ENCODE measurements at places on chromosomes 11 and 22. TPM values are rescaled to one million over a fixed set of nuclear protein-coding genes. Genes with fewer than 3 reads are reported as not detected.
A peak's percentile ranks its signal among the peaks of the same experiment; 100 is the strongest.

The MS4A7 gene
- not detected for total RNA-seq

The SAA1 gene
- total RNA-seq: not detected

The GRIK4 gene
- total RNA-seq: 0.68 TPM

GRCh38 chr22:22614065-22614464, 30.3 kb upstream of the GGTLC2 start:
- H3K27ac ChIP-seq: no peak overlapping the region
- no peak for DNase-seq
- no peaks in the 10 kb centered on the region for H3K4me1 ChIP-seq
- no peaks in the 10 kb centered on the region for H3K36me3 ChIP-seq

- DNase-seq: peak; percentile 75
- peaks cover 3% of the 10 kb centered on the region for H3K4me1 ChIP-seq
- no peaks in the 10 kb centered on the region for H3K36me3 ChIP-seq
- no peaks in the 10 kb centered on the region for H3K27me3 ChIP-seq
Measured at GRCh38 chr22:39622881-39623367, 52.4 kb downstream of the CACNA1I start.

GRCh38 chr11:2357246-2357645, 19.9 kb upstream of the CD81 start:
- H3K27ac ChIP-seq: no peak overlapping the region
- H3K36me3 ChIP-seq: no peaks in the 10 kb centered on the region
- DNase-seq: no peak
- no peaks in the 10 kb centered on the region for H3K27me3 ChIP-seq
- no peaks in the 10 kb centered on the region for H3K4me1 ChIP-seq

DNA sequence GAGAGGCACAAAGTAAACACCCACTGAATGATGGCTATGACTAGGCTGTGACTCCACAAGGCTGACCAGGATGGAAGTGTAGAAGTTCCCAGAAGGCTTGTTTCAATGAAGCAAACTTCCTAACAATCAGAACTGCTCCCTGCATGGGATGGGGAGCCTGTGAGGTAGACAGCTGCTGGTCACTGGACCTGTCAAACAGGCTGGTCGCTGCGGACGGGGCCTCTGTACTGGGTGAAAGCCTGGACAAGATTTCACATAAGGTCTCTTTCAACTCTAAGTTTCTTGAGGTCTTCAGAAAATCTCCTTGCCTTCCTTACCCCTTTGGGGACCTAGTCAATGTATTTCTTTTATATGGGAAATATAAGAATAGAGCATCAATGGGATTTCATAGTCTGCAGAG, 438.2 kb downstream of the BUD13 start:
- H3K27ac ChIP-seq: no peak overlapping the region
- no peaks in the 10 kb centered on the region for H3K36me3 ChIP-seq
- no peak for DNase-seq
- no peaks in the 10 kb centered on the region for H3K4me1 ChIP-seq
- H3K4me3 ChIP-seq: no peak overlapping the region

DNA sequence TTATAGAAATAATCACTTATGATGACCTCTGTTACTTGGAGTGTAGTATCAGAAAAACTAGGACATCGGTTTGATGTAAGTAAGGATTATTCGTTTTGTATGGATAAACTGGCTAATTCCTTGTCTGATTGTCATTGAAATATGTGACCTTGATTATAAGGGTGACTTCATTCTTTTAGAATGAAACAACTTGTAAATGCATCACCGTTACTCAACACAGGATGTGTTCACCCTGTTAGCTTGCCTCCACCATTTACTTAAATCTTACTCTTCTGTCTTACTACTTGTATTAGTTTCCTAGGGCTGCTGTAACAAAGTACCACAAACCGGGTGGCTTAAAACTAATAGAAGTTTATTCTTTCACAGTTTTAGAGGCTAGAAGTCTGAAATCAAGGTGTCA, 7.9 kb downstream of the SFI1 start:
- H3K27me3 ChIP-seq: no peaks in the 10 kb centered on the region
- DNase-seq: no peak
- no peak overlapping the region for H3K4me3 ChIP-seq
- H3K27ac ChIP-seq: no peak overlapping the region

Data from neural progenitor cell (in vitro differentiated cells).